ENCODE measurements at places on chromosomes 1 and 21.

DNA sequence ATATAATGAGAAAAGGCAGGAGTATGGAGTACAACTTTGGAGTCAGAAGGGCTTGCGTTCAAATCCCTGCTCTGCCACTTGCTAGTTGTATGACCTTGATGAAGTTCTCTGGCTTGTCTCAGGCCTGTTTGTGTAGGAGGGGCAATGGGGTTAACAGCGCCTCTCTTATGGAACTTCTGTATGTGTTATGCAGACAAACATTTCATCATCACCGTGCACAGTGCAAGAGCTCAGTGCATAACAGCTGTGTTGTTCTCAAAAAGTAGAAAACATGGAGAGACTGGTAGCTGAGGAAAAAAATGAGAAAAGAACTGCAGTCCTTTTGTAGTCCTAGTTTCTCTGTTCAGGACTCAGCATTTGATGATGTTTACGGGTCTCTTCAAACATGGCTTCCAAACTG, 10.4 kb upstream of the ZNF648 start:
- no peak for DNase-seq

GRCh38 chr1:61004262-61005003, 77.9 kb upstream of the NFIA start:
- DNase-seq = peak; percentile 10

GRCh38 chr1:103911450-103911849, 161.8 kb downstream of the AMY1C start:
- DNase-seq = no peak

GRCh38 chr1:114468047-114468446, 43.0 kb downstream of the TRIM33 start:
- no peak for DNase-seq

GRCh38 chr1:220267630-220268029, 4.6 kb downstream of the RAB3GAP2 start:
- DNase-seq = no peak

DNA sequence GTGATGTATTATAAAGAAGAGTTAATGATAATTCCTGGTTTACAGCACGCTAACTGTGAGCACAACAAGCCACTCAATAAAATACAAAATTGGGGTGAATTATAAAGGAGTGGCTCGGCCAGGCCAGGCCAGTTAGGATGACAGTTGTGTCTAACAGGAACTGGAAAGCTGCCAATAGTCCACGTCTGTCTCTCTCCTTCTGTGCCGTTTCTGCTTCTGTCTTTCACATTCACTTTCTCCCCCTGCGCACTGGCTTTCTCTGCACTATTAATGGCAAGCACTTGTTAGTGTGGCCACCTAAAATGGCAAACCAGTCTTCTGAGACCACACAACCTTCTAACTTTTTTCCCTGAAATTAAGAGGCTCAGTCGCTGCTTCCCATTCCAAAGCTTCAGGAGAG, 394.3 kb downstream of the NTNG1 start:
- no peak for DNase-seq

DNA sequence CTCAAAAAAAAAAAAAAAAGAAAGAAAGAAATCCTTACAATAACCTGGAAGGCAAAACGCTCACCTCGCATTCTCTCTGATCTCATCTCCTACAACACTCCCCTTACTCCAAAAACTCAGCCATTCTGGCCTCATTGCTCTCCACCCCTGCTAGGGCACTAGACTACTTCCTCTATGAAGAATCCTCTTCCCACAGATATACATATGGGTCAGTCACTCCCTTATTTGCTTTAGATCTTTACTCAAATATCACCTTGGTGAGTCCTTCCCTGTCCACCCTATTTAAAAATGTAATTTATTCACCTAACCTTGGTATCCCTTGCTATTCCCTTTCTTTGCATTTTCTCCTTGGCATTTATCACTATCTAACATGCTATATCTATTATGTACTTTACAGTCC, 24.6 kb upstream of the KIF1B start:
- DNase-seq = no peak

GRCh38 chr1:55580845-55581332, 365.7 kb upstream of the USP24 start:
- DNase-seq = peak; percentile 62

GRCh38 chr1:4483021-4483625, 171.3 kb upstream of the AJAP1 start:
- DNase-seq = no peak

GRCh38 chr1:97647776-97648175, 273.1 kb downstream of the DPYD start:
- peak; percentile 61 for DNase-seq

- DNase-seq = no peak
Observed at GRCh38 chr1:197771386-197771785, 3.9 kb downstream of the DENND1B start.

- no peak for DNase-seq
Observed at GRCh38 chr1:211643324-211644212, 31.9 kb downstream of the NEK2 start.

DNA sequence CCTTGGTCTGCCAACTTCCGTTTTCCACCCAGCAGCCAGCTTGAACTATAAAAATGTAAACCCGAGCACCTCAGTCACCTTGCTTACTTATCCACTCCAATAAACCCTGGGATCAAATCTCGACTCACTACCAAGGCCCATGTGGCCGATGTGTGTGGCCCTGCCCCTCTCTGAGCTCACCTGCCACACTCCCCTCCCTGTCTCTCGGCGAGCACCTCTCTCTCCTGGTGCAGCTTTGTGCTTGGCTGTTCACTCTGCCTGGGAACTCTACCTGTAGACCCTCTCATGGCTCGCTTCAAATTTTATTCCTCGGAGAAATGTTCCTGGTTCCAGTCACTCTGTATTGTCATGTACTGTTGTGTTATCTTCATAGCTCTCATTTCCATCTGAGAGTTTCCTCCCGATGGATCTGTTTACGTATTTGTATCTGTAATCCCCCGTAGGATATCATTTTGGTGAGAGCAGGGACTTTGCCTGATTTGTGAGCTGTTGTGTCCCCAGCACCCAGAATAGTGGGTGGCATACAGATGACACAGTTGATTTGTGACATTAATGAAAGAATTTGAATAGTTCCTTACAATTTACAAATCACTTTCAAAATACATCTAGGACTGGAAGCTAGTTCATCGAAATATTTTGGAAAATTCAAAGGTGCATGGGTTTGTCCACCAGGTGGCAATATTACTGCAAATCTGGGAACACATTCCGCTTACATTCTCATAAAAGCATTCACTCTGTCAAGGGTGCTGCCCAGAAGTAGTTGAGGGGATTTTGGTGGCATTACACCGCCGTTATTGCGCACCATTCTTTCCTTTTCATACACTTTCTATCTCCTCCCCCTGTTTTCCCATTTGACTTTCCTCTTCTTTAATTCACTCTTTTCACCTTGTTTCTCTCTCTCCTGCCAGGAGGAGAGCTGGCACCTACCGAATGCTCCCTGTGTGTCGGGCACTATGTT, 95.3 kb downstream of the ABCA4 start:
- peak; percentile 89 for DNase-seq

DNA sequence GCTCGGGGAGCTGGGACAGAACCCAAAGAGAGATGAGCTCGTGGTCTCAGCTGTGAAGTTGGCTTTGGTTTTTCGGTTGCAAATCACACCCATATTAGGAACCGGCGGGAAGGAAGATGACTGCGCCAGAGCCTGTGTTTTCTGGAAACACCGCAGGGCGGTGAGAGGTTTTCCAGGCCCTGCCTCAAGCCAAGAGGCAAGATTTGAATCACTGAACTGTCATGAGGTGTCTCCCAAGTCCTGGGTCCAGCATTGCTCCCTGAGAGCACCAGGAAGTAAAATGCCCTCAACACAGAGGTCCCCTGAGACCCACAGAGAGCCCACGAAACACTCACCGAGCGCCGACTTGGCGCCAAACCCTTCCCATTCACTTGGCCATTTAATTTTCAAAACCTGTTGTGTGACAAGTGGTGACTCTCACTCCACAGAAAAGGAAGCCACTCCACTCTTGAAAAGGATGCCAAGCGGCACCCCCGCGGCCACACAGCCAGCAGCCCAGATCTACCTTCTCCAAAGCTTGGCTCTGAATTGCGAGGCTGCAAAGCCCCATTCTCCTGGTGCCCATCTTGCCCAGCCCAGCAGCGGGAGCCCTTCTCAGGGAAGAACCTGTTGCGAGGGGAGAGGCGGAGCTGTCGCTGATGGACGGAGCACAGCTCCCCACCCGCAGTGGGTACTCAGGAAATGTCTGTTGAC, 99.0 kb upstream of the RUNX3 start:
- no peak for DNase-seq

GRCh38 chr1:90435351-90435750, 281.8 kb downstream of the BARHL2 start:
- no peak for DNase-seq

GRCh38 chr1:239550178-239550577, 163.8 kb downstream of the CHRM3 start:
- DNase-seq = peak; percentile 21

GRCh38 chr1:161997152-161997551, 26.5 kb downstream of the OLFML2B start:
- no peak for DNase-seq

GRCh38 chr1:35112668-35113067, 33.5 kb downstream of the ZMYM1 start:
- peak; percentile 31 for DNase-seq

- peak; percentile 23 for DNase-seq
Observed at GRCh38 chr1:221164029-221164428, 284.8 kb downstream of the HLX start.

GRCh38 chr1:12539705-12540579, 78.1 kb downstream of the DHRS3 start:
- DNase-seq = peak; percentile 94

- DNase-seq = no peak
Observed at GRCh38 chr1:245180496-245181157, 25.8 kb downstream of the KIF26B start.

DNA sequence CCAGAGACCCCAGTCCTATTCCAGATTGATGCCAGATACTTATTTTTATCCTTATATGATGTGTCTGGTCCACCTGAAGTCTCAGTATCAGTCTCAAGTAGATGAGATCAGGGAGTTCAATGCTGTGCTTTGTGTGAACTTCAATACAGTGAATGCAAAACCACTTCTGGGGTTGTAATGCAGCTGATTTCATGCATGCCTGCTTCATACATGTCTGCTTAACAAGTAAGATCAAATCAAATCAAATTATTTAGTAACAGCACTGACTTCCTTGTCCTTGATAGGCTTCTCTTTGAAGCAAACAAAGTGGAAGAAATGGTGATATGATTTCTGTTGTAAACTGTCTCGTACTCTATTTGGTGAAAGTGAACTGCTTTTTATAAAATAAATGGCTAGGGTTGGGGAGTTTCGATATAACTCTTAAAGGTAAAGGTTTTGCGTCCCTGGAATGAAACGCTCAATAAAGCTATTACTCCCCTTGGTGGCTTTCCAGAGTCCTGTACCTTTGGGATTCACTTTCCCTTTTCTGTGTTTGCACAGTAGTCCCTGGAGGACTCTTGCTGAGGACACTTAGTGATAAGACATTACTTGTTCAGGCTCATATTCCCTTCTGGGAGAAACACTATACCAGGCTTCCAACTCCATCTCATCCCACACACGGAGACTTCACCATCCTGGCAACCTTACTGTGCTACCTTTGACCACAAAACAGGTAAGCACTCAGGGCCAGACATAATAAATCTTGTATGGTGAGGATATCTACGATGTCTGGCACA, 59.3 kb downstream of the FH start:
- no peak for DNase-seq

DNA sequence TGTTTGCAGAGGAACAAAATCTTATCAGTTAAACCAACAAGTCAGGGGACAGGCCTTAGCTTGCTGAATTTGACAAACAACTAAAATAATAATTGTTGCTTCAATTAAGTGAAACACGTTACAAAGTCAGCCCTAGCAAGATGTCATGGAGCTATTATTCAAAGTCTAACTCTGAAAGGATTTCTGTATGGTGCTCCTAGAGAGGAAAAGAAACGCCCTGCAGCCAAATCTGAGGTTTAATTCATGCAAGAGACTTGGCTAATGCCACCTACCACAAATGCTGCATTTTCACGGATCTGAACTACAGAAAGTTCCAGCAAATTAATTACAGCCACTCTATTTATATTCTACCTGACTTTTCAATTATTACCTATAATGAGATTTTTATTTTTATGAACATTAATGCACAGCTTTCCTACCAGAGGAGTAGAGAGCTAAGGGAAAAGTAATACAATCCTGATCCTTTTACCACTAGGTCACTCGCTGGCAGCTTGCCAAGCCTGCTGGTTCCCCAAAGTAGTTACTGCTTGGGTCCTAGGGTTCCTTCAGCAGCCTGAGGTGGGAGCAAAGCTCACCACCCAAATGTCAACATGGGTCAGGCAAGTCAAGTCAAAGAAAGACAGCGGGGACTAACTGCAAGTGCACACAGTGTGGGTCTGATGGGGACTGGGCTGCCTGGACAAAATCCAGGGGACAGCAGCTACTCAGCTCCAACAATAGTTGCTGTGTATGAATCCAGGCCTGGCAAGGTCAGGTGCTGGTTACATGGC, 8.5 kb downstream of the COLGALT2 start:
- no peak for DNase-seq

GRCh38 chr1:215547011-215547410, 20.1 kb upstream of the KCTD3 start:
- DNase-seq = no peak

- DNase-seq = no peak
Observed at GRCh38 chr21:43716376-43717165, 2.4 kb upstream of the PDXK start.

GRCh38 chr1:91769742-91770141, 116.2 kb downstream of the TGFBR3 start:
- no peak for DNase-seq

GRCh38 chr1:234645474-234645953, 35.5 kb upstream of the IRF2BP2 start:
- peak; percentile 26 for DNase-seq

- DNase-seq = peak; percentile 39
Observed at GRCh38 chr1:103516693-103517092, 8.8 kb upstream of the RNPC3 start.

- no peak for DNase-seq
Observed at GRCh38 chr1:44262414-44262813, 49.1 kb downstream of the DMAP1 start.

DNA sequence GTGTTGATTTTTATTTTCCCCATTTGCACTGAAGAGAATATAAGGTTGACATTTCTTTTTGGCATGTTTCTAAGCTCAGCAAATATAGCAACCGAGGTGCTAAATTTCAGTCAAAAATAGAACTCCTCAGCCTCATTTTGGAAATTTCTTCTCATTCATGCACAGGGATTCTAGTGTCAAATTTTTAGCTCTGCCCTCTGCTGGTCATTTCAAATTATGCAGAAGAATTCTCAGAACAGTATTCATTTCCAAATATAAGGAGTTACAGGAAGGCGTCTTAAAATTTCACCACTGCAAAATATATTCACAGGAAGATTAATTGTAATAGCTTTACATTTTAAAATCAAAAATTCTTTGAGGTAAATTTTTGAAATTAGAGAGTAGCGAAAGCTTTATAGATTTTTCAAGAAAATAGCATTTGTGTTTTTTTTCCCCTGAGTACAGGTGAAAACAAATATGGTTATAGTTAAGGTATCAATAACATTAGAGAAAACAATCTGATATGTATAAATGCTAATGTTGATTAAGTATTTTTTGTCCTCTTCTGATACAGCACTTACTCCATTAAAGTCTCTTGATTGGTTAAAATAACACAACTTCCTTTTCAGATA, 57.9 kb downstream of the FMN2 start:
- peak; percentile 54 for DNase-seq

All from fibroblast of pulmonary artery (primary cell).